ENCODE measurements at places on chromosomes 3 and 15. TPM values are rescaled to one million over a fixed set of nuclear protein-coding genes. Genes with fewer than 3 reads are reported as not detected.

The CILP gene
- total RNA-seq: 0.02 TPM

The APOD gene
- total RNA-seq: 0.12 TPM

DNA sequence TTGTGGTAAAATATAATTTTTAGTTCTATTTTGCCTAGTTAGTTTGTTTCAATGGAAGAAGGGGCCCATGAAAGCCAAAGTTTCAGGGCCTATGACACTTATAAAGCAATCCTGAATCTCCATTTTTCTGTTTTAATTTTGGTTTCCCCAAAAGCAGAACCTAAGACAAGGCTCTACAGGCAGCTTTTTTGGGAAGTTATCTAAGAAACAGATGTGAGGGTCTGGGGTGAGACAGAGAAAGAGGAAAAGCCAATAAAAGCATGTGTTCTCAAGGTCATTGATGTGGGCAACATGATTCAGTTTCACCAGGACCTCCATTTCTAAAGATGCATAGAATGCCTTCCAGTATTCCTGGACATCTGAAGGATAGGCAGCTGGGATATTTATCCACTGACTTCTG, 598.5 kb downstream of the PDCD6IP start:
- no peak for DNase-seq

The GRK7 gene
- not detected for total RNA-seq

The CNTN6 gene
- 0.37 TPM for total RNA-seq

DNA sequence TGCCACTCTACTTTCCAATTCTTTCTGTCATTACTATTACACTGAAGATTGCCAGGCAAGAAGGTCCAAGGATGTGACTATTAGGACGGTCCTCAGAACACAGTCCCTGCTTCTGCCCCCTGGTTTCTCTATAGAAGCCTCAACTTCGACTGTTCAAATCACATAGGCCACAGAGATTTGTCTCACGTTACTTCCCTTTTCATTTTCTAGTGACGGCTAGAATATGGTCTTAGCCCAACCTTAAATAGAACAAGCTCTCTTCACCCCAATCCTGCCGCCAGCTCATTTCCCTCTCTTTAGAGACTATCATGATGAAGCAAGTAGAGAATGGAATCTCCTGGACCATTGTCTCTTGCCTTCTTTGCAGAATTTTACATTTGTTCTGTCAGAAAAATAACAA, 84.9 kb downstream of the TIGIT start:
- DNase-seq: no peak

Measured in H4 (cell line).